ENCODE measurements at places on chromosomes 7 and 10. TPM values are rescaled to one million over a fixed set of nuclear protein-coding genes. Genes with fewer than 3 reads are reported as not detected.

Gene NYAP1
- 1.9 TPM for total RNA-seq

Gene AGR2
- 140 TPM for total RNA-seq

Gene AMZ1
- total RNA-seq = 0.75 TPM

Gene C10orf105
- total RNA-seq = not detected

Gene UTF1
- total RNA-seq = not detected

Gene ASB4
- total RNA-seq = not detected

Gene PRSS1
- total RNA-seq = not detected

Gene CYP2E1
- 3.3 TPM for total RNA-seq

Gene NKX6-2
- not detected for total RNA-seq

Gene CTAGE8
- 1.2 TPM for total RNA-seq

Gene ZNF655
- total RNA-seq = not detected

Gene UCMA
- total RNA-seq = not detected

DNA sequence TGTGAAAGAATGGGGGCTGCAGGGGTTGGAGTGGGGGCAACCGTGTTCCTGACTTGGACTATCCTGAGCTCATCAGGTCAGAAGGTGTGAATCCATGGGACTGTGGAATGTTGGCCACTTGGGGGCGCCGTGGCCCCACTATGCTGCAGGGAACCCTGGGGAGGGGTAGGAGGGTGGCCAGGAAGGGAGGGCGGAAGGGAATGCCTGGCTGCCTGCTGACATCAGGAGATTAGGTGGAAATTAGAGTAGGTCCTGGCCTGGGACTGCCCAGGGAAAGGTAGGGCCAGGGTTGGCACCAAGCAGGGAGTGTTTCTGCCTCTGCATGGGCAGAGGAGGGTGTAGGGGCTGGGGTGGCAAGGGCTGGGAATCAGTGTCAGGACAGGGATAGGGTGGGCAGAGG lies 65.8 kb upstream of the PRSS58 start:
- H3K27me3 ChIP-seq = peaks cover 39% of the 10 kb centered on the region
- no peaks in the 10 kb centered on the region for H3K4me1 ChIP-seq
- H3K36me3 ChIP-seq = no peaks in the 10 kb centered on the region

DNA sequence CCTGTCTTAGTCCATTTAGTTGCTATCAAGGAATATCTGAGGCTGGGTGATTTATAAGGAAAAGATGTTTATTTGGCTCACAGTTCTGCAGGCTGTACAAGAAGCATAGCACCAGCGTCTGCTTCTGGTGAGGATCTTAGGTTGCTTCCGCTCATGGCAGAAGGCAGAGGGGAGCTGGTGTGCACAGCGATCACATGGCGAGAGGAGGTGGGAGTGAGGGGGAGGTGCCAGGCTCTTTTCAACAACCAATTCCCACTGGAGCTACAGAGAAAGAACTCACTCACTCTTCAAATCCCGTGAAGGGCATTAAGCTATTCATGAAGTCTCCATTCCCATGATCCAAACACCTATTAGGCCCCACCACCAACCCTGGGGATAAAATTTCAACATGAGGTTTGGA lies 371.6 kb downstream of the SH2D4B start:
- H3K4me3 ChIP-seq = no peak overlapping the region
- no peaks in the 10 kb centered on the region for H3K36me3 ChIP-seq
- H3K4me1 ChIP-seq = no peaks in the 10 kb centered on the region
- H3K27ac ChIP-seq = no peak overlapping the region

GRCh38 chr7:155351120-155351870 lies 53.6 kb downstream of the INSIG1 start:
- H3K27me3 ChIP-seq = no peaks in the 10 kb centered on the region
- no peak overlapping the region for H3K27ac ChIP-seq
- DNase-seq = no peak
- H3K4me1 ChIP-seq = no peaks in the 10 kb centered on the region

DNA sequence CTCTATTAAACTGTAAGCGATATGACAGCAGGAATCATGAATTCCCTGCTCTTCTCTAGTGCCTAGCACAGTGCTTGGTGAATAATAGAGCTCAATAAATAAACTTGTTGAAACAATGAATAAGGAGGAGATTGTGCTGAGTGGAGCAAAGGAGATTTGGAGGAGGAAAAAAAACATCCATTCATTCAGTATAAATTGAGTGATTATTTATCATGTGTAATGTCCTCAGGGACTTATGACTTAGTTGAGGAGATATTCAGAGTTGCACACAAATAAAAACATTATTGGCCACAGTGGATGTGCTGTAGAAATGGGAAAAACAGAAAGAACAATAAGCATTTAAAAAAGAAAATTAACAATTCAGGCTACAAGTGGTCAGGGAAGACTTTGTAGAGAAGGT lies 125.7 kb downstream of the FOXP2 start:
- H3K27ac ChIP-seq = no peak overlapping the region
- no peaks in the 10 kb centered on the region for H3K4me1 ChIP-seq
- H3K4me3 ChIP-seq = no peak overlapping the region

DNA sequence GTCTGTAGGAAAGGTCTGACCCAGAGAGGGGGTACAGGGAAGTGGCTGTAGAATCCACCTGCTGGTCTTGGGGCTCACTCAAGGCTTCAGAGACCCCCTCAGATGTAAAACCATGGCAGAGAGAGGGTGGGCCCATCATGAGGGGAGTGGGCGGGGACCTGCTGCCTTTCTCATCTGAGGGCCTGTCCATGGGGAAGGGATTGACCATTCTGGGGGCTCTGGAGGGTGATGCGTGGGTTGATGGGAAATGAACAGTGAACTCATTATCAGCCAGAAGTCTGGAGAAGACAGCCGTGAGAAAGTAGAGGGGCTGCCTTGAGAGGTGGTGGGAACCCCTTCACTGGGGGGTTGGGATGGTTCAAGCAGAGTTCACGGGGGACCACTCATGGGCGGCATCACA lies 66.8 kb downstream of the MINDY4 start:
- H3K27me3 ChIP-seq = no peaks in the 10 kb centered on the region
- no peak overlapping the region for H3K27ac ChIP-seq
- no peak for DNase-seq

DNA sequence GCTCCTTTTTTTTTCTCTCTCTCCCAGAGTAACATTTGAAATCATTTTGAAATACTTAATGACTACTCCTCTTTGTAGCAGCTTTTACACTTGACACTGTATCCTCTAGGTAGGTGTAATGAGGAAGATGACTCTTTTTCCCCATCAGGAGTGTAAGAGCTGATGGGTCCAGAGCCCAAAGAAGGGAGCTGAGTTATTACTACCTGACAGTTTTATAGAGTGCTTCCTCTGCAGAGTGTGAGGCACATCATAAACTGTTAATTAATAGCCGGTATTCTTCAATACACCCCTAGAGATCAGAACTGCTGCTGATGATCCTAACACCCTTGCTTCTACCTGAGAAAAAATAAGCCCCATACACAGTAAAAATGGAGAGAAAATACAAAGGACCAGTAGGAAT lies 279.8 kb upstream of the SEMA3A start:
- no peak overlapping the region for H3K27ac ChIP-seq
- no peak overlapping the region for H3K4me3 ChIP-seq
- H3K27me3 ChIP-seq = no peaks in the 10 kb centered on the region
- no peaks in the 10 kb centered on the region for H3K36me3 ChIP-seq
- H3K4me1 ChIP-seq = no peaks in the 10 kb centered on the region

DNA sequence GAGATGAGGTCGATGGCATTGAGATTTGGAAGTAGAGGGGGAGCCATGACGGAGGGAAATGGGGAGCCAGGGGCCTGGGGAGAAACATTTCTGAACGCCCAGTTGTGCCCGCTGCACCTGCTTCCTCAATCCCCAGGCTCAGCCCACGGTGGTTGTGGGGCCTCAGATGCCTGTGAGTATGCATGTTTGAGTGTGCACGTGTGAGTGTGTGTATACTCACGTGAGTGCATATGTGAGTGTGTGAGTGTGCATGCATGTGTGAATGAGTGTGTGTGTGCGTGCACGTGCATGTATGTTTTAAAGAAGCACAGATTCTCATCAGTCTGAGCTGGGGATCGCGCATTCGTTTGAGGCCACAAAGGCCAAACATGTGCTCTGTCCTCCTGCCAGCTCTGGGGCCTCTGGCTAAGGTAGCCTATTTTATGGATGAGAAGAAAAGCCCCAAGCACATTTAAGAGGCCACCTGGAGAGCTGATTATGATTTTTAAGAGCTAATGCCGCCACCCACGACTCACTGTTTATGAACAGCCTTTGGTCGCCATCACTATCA lies 154.8 kb downstream of the ARHGAP12 start:
- no peak for DNase-seq
- peaks cover 6% of the 10 kb centered on the region for H3K4me1 ChIP-seq
- no peak overlapping the region for H3K27ac ChIP-seq
- no peak overlapping the region for H3K4me3 ChIP-seq
- H3K27me3 ChIP-seq = no peaks in the 10 kb centered on the region
- H3K36me3 ChIP-seq = no peaks in the 10 kb centered on the region

DNA sequence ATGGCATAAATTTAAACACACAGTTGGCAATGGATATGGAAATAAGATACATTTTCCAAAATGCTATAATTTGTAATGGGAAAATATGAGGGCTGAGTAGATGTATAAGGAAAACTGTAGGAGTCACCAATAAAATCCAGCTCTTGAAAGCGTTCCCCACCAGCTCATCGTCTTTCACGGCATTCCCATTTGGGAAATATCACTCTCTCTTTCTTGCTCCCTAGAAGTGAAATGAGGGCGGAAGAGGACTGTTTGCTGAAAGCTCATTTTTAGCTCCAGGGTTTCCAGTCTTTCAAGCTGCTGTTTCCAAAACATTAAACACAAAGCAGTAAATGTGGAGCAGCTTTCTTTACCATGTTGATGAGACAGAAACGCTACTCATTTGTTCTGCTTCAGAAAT lies 104.6 kb upstream of the SFMBT2 start:
- no peak overlapping the region for H3K27ac ChIP-seq
- no peaks in the 10 kb centered on the region for H3K36me3 ChIP-seq
- DNase-seq = no peak
- H3K4me1 ChIP-seq = no peaks in the 10 kb centered on the region

- peaks cover 58% of the 10 kb centered on the region for H3K4me1 ChIP-seq
- peak overlapping the region; percentile 94 for H3K4me3 ChIP-seq
- H3K27me3 ChIP-seq = no peaks in the 10 kb centered on the region
- peak overlapping the region; percentile 77 for H3K27ac ChIP-seq
- peaks cover 31% of the 10 kb centered on the region for H3K36me3 ChIP-seq
Observed at GRCh38 chr10:119655566-119656001, 4.4 kb downstream of the BAG3 start.

GRCh38 chr10:128500642-128501041 lies 374.4 kb upstream of the MKI67 start:
- DNase-seq = no peak
- no peak overlapping the region for H3K27ac ChIP-seq
- H3K27me3 ChIP-seq = no peaks in the 10 kb centered on the region
- no peaks in the 10 kb centered on the region for H3K4me1 ChIP-seq
- no peaks in the 10 kb centered on the region for H3K36me3 ChIP-seq

DNA sequence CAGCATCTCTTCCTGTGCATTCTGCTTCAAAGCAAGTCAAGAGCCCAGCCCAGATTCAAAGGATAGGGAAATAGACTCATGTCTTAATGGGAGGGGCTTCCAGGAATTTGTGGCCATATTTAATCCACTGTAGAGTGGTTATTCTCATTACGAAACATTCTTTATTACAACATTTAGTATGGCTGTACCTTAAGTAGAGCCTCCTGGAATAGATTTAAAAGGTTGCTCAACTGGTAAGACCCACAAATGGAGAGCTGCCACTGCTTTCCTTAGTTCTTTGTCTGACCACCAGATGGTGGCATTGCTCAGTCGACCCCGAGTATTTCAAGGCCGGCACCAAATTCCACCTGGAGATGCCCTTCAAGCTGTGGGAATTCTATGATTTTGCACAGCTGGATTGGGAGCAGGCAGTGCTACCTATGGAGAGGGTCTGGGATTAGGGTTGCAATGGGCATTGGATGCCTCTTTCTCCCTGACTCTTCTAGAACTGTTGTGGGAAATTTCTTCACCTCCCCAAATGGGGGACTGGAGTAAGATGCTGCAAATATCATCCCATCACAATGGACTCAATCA lies 102.2 kb downstream of the RBM20 start:
- no peaks in the 10 kb centered on the region for H3K36me3 ChIP-seq
- H3K27ac ChIP-seq = no peak overlapping the region
- H3K27me3 ChIP-seq = no peaks in the 10 kb centered on the region
- H3K4me1 ChIP-seq = no peaks in the 10 kb centered on the region
- DNase-seq = peak; percentile 73

- peak; percentile 58 for DNase-seq
- H3K27ac ChIP-seq = peak overlapping the region; percentile 49
- no peaks in the 10 kb centered on the region for H3K27me3 ChIP-seq
- H3K4me1 ChIP-seq = peaks cover 72% of the 10 kb centered on the region
- no peaks in the 10 kb centered on the region for H3K36me3 ChIP-seq
- H3K4me3 ChIP-seq = no peak overlapping the region
Observed at GRCh38 chr10:63703113-63703670, 182.0 kb downstream of the REEP3 start.

DNA sequence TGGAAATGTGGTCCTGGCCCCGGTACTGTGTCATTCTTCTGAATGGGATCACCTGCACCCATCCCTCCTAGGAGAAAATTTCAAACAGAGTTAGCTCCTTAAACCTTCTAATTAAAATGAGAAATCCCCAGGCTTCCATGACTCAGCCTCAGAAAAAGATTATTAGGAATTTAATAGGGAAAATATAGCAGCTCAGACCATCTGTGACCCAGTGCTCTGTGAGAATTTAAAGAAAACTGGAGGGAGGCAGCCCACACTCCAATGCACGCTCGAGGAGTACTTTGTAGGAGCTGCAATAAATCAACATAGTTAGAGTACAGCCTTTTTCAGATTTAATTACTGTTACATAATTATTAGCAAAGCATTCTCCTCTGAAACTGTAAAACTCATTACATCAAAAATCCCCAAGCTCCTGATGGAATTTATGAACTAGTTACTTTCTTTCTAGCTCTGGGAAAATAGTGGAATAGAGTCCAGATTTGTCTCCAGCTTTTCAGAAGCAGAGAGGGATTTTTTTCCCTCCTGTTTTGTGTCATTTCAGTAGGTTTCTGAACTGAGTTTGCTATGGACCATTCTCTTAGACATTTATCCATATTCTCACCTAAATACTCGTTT lies 30.1 kb downstream of the NEUROD6 start:
- H3K4me3 ChIP-seq = no peak overlapping the region
- no peak for DNase-seq
- no peaks in the 10 kb centered on the region for H3K36me3 ChIP-seq

- H3K4me1 ChIP-seq = no peaks in the 10 kb centered on the region
- H3K27me3 ChIP-seq = no peaks in the 10 kb centered on the region
- no peaks in the 10 kb centered on the region for H3K36me3 ChIP-seq
- DNase-seq = no peak
Observed at GRCh38 chr10:118708571-118708970, 46.2 kb downstream of the CACUL1 start.

- no peak overlapping the region for H3K27ac ChIP-seq
- H3K36me3 ChIP-seq = no peaks in the 10 kb centered on the region
- H3K4me1 ChIP-seq = peaks cover 28% of the 10 kb centered on the region
- no peaks in the 10 kb centered on the region for H3K27me3 ChIP-seq
Observed at GRCh38 chr10:75263806-75264205, 28.0 kb upstream of the COMTD1 start.

- H3K27ac ChIP-seq = no peak overlapping the region
- no peak for DNase-seq
- no peak overlapping the region for H3K4me3 ChIP-seq
- peaks cover 8% of the 10 kb centered on the region for H3K4me1 ChIP-seq
- H3K27me3 ChIP-seq = peaks cover 7% of the 10 kb centered on the region
Observed at GRCh38 chr7:131967216-131967730, 410.8 kb upstream of the PODXL start.
